ENCODE measurements at places on chromosomes 4 and X.

GRCh38 chr4:47109379-47109778 is 78.0 kb downstream of the GABRB1 start:
- no peak for DNase-seq

- DNase-seq = no peak
These were observed 4.8 kb downstream of the MSANTD1 start for GRCh38 chr4:3253808-3254207.

- DNase-seq = no peak
These were observed 28.6 kb downstream of the SLC16A2 start for GRCh38 chrX:74449937-74450330.

- DNase-seq = no peak
These were observed 207.9 kb upstream of the FAM241A start for GRCh38 chr4:111937368-111937767.

- DNase-seq = no peak
These were observed 1999.0 kb downstream of the ARAP2 start for GRCh38 chr4:34245276-34245675.

DNA sequence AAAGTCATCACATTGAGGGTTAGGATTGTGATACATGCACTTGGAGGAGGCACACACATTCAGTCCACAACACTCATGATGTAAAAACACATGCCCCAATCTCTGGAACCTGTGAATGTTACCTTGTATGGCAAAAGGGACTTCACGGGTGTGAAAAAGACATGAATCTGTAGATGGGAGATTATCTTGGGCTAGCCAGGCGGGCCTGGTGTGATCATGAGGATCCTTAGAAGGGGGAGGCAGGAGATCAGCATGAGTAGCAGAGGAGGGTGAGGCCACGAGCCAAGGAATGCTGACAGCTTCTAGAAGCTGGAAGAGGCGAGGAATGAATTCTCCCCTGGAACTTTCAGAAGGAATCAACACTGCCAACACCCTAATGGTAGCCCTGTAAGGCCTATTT is 77.5 kb upstream of the ENPP6 start:
- no peak for DNase-seq

DNA sequence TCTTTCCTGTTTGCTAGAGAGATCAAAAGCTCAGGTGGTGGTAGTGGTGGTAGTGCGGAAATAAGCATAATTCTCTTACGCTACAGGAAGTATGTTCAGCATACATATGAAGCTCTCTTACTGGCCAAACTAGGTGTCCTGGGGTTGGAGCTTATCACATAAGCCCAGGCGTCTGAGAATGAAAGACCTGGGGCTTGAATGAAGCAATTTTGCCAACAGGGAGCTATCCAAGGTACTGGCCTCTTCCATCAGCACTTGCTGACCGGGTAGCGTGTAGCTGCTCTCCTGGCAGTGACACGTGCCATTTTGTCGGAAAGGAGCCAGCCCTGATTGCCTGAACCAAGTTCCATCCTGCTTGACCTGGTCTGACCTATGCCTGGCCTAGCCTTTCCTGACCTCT is 65.9 kb upstream of the HPF1 start:
- DNase-seq = peak; percentile 48

- DNase-seq = no peak
These were observed 37.0 kb downstream of the SH2D1A start for GRCh38 chrX:124383354-124383753.

- DNase-seq = no peak
These were observed 13.8 kb downstream of the AP1AR start for GRCh38 chr4:112245383-112245782.

DNA sequence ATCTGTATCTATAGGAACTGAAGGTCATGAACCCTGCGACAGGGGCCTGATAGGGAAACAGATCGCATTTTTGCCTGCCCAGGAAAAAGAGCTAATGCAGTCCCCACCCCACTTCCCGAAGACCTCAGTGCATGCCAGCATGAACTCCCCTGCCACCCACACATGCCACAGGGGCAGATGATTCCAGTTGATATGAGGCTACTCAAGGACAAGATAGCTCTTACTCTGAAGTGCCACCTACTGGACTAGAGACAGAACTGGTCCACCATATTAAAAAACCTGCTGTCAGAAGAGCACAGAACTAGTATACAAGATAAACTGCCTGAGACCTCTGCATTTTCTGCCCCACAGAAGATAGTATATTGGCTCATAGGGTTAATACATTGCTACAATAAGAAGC is 68.0 kb downstream of the YIPF7 start:
- DNase-seq = no peak

DNA sequence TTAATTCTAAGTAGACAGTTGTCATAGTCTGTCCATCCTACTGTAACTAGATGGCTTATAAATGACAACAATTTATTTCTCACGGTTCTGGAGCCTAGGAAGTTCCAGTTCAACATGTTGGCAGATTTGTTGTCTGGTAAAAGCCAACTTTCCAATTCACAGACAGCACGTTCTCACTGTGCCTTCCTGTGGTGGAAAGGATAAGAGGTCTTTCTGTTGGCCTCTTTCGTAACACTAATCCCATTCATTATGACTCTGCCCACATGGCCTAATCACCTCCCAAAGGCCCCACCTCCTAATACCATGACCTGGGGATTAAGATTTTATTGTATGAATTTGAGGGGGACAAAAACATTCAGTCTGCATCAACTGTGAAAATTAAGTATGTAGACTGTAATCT is 83.2 kb downstream of the GALNTL6 start:
- DNase-seq = no peak

- DNase-seq = no peak
These were observed 9.1 kb downstream of the IL13RA1 start for GRCh38 chrX:118736394-118737010.

GRCh38 chrX:19968276-19968675 is 22.6 kb downstream of the BCLAF3 start:
- DNase-seq = no peak

DNA sequence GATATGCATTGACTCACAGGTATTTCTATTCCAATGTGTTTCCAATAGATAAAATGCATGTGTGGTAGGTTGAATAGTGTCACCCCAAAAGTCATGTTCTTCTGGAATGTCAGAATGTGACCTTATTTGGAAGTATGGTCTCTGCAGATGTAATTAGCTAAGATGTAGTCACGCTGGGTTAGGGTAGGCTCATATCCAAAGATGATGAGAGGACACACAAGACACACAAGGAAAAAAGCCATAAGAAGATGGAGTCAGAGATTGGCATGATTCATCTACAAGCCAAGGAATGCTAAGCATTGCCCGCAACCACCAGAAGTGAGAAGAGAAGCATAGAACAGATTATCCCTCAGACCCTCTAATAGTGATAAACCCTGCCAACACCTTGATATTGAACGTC is 17.5 kb downstream of the ZNF330 start:
- no peak for DNase-seq

- DNase-seq = no peak
These were observed 223.0 kb downstream of the MID1 start for GRCh38 chrX:10397349-10397748.

GRCh38 chr4:154953691-154954090 is 172.6 kb downstream of the RBM46 start:
- DNase-seq = no peak

DNA sequence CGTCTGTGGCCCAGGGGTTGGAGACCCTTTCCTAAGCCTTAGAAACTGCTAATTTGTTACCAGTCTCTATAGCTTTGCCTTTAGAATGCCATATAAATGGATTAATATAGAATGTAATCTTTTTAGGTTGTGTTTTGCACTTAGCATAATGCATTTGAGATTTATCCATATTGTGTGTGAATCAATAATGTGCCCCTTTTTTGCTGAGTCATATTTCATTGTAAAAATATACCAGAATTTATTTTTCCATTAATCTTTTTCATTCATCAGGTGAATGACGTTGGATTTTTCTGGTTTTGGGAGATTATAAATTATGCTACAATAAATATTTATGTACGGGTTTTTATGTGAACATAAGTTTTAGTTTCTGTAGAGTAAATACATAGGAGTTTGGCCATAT is 478.8 kb upstream of the MAGEB18 start:
- no peak for DNase-seq

- DNase-seq = peak; percentile 88
These were observed 28.1 kb downstream of the MCUB start for GRCh38 chr4:109588176-109588575.

DNA sequence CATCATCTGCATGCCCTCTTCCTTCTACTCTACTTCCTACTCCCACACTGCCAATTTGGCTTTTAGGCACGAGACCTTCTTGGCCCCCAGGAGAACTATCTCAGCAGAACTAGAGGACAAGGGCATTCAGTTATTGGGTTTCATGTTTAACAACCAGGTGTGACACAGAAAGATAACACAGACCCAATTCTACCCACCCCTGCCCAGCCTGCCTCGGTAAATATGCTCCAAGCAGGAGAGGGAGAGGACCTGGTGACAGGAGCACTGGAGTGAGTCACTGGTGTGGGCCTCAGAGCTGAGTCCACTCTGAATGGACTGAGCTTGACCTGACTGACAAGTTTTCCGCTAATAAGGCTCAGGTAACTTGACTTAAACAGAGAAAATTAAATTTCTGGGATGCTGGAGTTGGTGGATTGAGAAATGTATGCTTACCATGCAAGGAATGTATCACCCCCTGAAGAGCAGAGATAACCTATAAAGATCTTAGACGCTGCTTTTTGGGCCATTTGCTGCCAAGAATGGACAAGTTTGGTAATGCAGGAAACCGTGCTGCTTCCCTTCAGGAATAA is 52.5 kb downstream of the CASP3 start:
- DNase-seq = no peak

DNA sequence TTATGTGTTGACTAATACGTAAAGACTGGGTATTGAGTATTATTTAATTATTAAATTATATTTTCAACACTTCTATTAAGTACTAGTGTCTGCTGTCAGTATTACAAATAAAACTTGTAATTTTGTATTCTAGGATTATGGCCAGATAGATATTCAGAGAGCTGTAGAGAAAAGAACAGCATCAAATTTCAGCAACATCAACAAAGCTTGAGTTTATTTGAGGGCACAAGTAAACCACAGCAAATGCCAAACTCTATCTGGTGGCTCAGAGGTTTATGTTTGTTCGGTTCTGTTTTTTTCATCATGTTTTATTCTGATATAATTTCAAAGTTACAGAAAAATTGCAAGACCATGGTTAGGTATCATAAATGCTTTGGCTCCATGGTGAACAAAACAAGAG is 1530.5 kb downstream of the PCDH18 start:
- DNase-seq = no peak

DNA sequence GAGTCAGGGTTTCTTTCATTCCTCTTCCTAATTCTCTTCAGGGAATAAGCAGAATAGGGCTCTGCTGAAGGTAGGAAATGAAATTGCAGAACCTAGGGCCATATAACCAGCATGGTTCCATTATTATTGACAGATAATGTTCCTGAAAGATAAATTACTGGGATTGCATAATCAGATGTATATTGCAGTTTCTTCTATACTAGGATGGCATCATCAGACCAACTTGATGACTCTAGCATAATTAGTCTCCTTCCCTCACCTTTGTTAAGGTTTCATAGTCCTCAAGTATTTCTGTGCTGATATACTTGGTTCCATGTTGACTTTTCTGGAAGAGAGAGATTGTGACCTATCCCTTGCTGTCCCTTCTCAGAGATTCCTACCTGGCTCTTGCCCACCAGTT is 492.3 kb upstream of the LCORL start:
- no peak for DNase-seq

- no peak for DNase-seq
These were observed 700.7 kb downstream of the PCDH18 start for GRCh38 chr4:136831553-136831952.

GRCh38 chr4:16270454-16271328 is 44.4 kb upstream of the TAPT1 start:
- peak; percentile 12 for DNase-seq

- no peak for DNase-seq
These were observed 34.1 kb downstream of the PRKG2 start for GRCh38 chr4:81180916-81181315.

GRCh38 chrX:1743105-1743504 is 128.2 kb downstream of the ASMT start:
- DNase-seq = no peak

DNA sequence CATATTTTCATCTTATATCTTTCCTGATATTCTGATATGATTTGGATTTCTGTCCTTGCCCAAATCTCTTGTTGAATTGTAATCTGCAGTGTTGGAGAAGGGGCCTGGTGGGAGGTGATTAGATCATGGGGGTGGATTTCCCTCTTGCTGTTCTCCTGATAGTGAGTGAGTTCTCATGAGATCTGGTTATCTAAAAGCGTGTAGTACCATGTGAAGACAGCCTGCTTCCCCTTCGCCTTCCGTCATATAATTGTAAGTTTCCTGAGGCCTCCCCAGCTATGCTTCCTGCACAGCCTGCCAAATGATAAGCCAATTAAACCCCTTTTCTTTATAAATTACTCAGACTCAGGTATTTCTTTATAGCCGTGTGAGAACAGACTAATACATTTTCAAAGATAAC is 77.2 kb downstream of the ANKRD50 start:
- no peak for DNase-seq

- no peak for DNase-seq
These were observed 359.1 kb downstream of the ZNF674 start for GRCh38 chrX:46185923-46186810.

DNA sequence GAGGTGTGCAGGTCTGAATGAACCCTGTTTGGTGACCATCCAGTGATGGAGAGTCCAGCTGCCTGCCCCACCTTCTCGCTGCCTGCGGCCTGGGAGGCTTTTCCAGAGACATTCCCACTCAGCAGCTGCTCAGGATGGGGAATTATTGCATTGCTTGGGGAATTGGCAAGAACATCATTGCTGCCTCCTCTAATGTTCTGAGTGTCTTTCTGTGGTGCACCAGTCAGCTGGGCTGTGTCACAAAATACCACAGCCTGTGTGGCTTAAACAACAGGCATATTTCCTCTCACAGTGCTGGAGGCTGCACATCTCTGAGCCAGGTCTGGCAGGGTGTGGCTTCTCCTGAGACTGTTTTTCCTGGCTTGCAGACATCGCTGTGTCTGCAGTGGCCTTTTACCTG is 86.8 kb upstream of the AFAP1 start:
- no peak for DNase-seq

GRCh38 chr4:148265627-148266026 is 176.6 kb downstream of the NR3C2 start:
- DNase-seq = no peak

- DNase-seq = no peak
These were observed 376.4 kb upstream of the NOCT start for GRCh38 chr4:138639018-138639741.

DNA sequence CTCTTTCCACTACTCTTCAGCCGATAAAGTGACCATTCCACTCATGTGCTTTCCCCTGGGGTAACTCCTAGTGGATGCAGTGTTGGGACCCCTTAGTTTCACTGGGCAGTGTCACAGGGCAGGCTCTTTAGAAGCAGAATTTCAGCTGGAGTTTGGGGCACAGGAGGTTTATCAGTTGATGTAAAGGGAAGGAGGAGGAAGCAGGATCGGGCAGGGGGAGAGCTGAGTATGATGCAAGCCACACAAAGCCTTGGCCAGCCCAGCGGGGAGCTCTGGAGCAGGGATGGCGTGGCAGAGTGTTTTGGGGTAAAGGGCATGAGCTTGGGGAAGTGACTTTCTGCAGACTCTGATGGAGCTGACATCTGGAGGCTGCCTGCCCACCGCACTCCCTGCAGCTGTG is 19.3 kb downstream of the WDR13 start:
- DNase-seq = no peak

Data from activated naive CD4-positive, alpha-beta T cell treated with anti-CD3 and anti-CD28 coated beads for 36 hours (primary cell).